Suprapubic skin (tissue), 4 donors: ENCODE measurements at places on chromosomes 5 and 9. TPM values are rescaled to one million over a fixed set of nuclear protein-coding genes. Genes with fewer than 3 reads are reported as not detected.

The NRARP gene
- total RNA-seq: 62.5 TPM

DNA sequence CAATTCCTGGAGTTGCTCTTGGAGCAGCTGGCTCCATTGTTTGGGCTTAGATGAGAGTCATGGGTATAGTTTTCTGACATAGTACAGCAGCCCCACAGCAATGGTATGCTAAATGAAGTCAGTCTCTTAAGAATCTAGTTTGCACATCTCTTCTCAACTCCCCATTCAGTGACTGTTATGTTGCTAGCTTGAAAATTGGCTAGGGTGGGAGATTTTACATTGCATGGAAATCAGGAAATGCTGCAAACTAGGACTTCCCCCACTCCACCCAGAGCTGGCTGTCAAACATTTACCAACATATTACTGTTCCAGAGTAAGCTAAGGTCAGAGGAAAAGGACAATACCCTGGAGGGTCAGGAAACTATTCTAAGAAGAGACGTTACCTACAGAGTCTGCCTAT is 17.6 kb upstream of the FCHO2 start:
- no peaks in the 10 kb centered on the region for H3K27me3 ChIP-seq
- DNase-seq: no peak
- H3K36me3 ChIP-seq: no peaks in the 10 kb centered on the region
- H3K27ac ChIP-seq: no peak overlapping the region
- H3K4me1 ChIP-seq: no peaks in the 10 kb centered on the region
- H3K4me3 ChIP-seq: no peak overlapping the region

The PGM5 gene
- total RNA-seq: 6.2 TPM

The GFRA3 gene
- 2.0 TPM for total RNA-seq

DNA sequence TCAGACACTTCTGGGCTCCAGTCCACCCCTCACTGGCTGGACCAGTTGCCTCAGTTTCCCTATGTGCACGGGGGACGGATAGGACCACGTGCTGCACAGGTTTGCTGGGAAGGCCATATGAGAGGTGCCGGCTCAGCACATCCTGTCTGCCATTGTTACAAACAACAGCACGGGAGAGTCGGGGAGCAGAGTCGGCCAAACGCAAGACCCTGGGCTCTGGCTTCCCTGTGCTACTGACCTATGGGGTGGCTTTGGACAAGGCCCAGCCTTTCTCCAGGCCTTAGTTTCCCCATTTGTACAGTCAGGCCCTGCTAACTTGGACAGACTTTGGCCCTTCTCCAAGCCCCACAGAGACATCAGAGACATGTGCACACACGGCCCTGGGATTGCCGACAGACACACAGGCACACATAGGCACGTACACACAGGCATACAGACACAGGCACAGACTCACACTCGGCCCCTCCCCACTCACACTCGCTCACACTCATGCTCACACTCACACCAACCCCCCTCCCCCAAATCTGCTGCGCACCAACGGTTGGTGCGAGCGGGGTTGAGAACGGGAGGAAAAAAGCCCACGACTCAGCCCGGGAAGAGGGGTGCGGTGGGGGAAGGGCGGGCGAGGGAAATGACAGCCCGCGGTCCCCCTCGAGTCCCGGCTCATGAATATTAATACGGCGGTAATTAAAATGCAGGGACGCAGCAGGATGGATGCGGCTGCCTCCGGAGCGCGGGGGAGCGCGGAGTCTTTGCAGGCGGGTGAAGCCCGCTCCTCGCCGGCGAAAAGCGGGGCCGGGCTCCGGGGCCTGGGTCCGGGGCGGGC is 133.0 kb downstream of the C9orf50 start:
- H3K36me3 ChIP-seq: peaks cover 6% of the 10 kb centered on the region
- no peak for DNase-seq
- H3K4me1 ChIP-seq: peaks cover 99% of the 10 kb centered on the region
- peak overlapping the region; percentile 58 for H3K4me3 ChIP-seq

The FAM78A gene
- total RNA-seq: 1.4 TPM

The FCN2 gene
- not detected for total RNA-seq

The PCDHGA11 gene
- 6.9 TPM for total RNA-seq

DNA sequence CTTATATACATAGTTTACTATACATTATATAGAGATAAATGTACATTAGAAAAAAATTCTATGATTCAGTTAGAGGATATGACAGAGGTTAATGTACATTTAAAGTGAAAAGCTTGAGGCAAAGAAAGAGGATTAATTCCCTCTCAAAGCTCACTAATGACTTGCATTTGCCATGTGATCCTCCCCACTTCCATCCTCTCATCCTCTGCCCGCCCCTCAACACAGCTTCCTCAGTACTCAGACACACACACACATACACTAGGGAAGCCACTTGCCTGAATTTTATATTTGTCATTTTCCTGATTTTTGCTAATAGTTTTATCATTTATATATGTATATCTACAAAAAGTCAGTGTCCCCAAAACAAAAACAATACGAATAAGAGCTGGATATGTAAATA is 764.5 kb downstream of the EFNA5 start:
- no peaks in the 10 kb centered on the region for H3K27me3 ChIP-seq
- no peak for DNase-seq
- no peak overlapping the region for H3K27ac ChIP-seq
- H3K4me1 ChIP-seq: no peaks in the 10 kb centered on the region
- H3K4me3 ChIP-seq: no peak overlapping the region
- H3K36me3 ChIP-seq: no peaks in the 10 kb centered on the region

The UGT3A1 gene
- total RNA-seq: 0.13 TPM

The FBLL1 gene
- total RNA-seq: 1.7 TPM

DNA sequence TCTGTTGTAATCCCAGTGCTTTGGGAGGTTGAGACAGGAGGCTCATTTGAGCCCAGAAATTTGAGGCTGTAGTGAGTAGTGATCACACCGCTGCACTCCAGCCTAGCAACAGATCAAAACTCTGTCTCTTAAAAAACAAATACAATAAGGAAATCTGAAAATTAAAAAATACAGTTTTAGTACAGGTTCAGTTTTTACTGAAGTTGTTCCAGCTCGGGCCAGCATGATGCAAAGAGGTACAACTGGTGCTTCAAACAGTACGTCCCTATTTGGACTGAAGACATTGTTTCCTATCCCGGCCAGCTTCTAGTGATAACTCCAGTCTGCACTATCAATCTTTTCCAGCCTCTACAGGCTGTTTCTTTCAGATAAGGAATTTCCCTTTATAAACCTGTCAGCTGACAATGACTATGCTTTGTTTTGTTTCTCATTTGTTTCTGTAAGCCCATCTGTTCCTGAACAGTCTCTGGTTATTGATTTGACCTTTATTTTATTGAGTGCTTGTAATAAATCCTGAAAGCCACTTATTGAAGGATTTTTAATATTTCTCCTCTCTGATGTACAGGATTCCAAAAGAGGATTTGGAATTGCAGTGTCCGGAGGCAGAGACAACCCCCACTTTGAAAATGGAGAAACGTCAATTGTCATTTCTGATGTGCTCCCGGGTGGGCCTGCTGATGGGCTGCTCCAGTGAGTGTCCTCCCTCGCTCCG is 41.9 kb downstream of the TJP2 start:
- H3K27me3 ChIP-seq: no peaks in the 10 kb centered on the region
- no peak for DNase-seq

GRCh38 chr5:135262364-135262763 is 136.7 kb downstream of the MACROH2A1 start:
- no peaks in the 10 kb centered on the region for H3K27me3 ChIP-seq
- DNase-seq: no peak
- H3K4me1 ChIP-seq: no peaks in the 10 kb centered on the region
- no peak overlapping the region for H3K27ac ChIP-seq
- H3K36me3 ChIP-seq: no peaks in the 10 kb centered on the region

The CLIC3 gene
- 139 TPM for total RNA-seq

DNA sequence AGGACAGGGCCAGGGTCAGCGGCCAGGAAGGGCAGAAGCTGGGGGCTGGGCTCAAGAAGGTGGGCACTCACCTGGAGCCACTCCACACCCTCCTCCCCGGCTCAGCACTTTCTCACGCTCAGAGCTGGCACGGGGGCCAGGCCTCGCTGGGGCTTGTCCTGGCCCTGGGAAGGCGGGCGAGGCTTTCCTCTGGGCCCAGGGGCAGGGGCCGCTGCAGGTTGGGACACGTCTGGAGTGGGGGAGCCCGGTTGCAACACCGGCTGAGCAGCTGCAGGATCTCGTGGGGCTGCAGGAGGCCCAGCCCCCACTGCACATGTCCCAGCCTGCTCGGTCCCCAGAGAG is 38.9 kb upstream of the EGFL7 start:
- no peak overlapping the region for H3K4me3 ChIP-seq
- H3K27me3 ChIP-seq: no peaks in the 10 kb centered on the region
- H3K4me1 ChIP-seq: peaks cover 89% of the 10 kb centered on the region
- no peaks in the 10 kb centered on the region for H3K36me3 ChIP-seq
- H3K27ac ChIP-seq: peak overlapping the region; percentile 86

The IL13 gene
- 1.4 TPM for total RNA-seq

The PPP3R2 gene
- total RNA-seq: not detected

The CEL gene
- total RNA-seq: 5.8 TPM

- no peaks in the 10 kb centered on the region for H3K27me3 ChIP-seq
- H3K4me1 ChIP-seq: no peaks in the 10 kb centered on the region
- no peak for DNase-seq
- no peak overlapping the region for H3K4me3 ChIP-seq
Observed at GRCh38 chr5:3518051-3518450, 77.6 kb upstream of the IRX1 start.

DNA sequence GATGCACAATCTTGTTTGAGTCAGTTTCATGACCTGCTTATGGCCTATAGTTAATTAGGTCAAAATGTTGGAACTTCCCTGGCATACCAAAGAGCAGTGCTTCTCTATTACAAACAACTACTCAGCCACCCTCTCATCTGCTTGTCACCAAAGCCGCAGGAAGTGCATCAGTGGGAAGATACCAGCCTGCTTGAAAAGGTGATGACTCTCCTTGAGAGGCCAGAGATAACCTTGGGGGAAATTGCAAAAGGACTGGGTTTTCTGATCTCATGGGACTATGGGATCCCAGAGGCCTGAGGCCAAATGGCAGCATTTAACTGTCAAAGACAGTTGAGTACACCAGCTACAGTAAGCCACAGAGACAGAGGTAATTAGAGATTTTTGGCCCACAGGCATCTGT is 69.9 kb downstream of the C9orf57 start:
- DNase-seq: no peak
- no peaks in the 10 kb centered on the region for H3K4me1 ChIP-seq
- H3K4me3 ChIP-seq: no peak overlapping the region
- no peaks in the 10 kb centered on the region for H3K36me3 ChIP-seq
- no peaks in the 10 kb centered on the region for H3K27me3 ChIP-seq

DNA sequence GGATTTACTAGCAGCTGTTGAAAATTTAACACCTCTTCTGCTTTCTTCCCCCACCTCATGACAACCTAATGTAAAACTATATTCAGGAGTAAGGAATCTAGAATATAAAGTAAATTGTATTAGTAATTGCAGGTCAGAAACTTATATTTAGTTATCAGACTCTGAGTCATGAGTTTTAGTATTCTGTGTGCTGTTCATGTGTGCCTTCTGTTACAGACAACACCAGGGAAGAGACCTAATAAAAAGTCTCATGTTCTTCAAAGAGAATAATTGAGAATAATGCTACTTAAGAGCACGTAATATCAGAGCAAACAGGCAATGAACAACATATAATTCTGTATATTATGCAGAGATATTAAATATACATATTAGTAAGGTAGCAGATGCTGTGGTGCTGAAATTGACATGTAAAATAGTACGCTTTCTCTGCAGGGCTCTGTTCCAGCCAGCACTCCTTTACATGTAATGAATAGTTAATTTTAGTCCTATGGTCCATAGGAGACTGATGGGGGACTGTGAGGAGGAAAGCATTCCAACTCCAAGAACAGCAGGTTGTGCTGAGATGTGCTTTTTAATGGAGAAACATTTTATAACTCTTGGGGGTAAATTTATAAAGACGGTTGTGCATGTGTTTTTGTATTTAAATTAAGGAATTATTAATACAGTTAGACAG is 106.4 kb downstream of the ZSWIM6 start:
- H3K27ac ChIP-seq: no peak overlapping the region
- H3K27me3 ChIP-seq: no peaks in the 10 kb centered on the region
- no peak for DNase-seq
- H3K36me3 ChIP-seq: no peaks in the 10 kb centered on the region
- peaks cover 6% of the 10 kb centered on the region for H3K4me1 ChIP-seq

The FOXD1 gene
- 0.26 TPM for total RNA-seq

GRCh38 chr9:132877824-132878694 is at the start of gene AK8:
Gene AK8, minus strand, starts transcription at chr9:132878284. Its CDS starts 29 bp downstream, at chr9:132878255.
- H3K27ac ChIP-seq: peak within 1 kb of the TSS; percentile 93
- peaks cover 32% of the 10 kb centered on the region for H3K4me1 ChIP-seq
- no peaks in the 10 kb centered on the region for H3K27me3 ChIP-seq
- H3K36me3 ChIP-seq: no peaks in the 10 kb centered on the region
- peak; percentile 80 for DNase-seq

DNA sequence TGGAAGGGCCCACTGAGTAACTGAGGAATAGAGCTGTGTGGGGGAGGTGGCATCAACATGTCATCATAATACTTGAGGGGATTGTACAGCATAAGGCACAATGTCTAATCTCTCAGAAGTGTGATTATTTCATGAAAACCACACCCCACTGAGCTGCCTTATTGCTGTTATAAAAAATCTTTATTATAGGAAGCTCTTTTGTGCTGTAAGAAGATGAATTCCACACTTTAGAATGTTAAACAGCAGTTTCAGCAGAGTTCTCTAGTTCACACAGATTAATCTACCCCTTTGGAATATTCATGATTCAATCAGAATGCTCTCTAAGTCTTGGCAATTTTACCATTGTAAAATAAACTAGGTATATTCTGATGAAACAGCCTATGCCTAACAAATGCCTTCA is 1389.6 kb downstream of the PTPRD start:
- DNase-seq: no peak
- no peak overlapping the region for H3K4me3 ChIP-seq
- H3K27me3 ChIP-seq: no peaks in the 10 kb centered on the region
- no peaks in the 10 kb centered on the region for H3K4me1 ChIP-seq

DNA sequence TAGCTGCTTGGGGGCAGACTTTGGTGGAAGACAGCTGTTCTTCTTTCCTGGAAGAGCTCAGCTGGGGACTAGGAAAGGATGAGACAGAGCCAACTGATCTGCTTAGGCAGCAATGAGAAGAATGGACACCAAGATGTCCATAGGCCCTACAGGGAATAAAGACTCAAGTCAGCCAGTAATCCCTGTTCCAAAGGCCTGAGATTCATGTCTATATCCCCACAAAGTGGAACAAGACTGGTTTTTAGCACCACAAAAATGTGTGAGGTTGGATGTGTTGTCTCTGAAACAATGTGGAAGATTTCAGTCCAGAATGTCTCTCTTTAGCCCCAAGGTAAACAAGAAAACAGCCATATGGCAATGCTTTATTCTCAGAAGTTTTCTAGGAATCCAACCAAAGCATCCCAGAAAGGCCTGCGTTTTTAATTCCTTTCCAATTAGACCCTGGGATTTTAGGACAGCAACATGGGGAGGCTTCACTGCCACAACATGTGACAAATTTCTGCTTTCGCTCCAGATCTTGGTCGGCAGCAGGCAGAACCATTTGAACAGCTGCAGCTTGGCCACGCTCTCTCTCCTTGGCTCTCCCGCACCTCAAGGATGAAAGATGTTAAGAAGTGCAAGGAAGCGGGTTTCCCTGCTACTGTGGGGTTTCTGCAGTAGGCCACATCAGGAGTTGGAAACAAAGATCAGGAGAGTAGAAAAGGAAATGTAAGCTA is 245.1 kb downstream of the FSTL4 start:
- no peak overlapping the region for H3K27ac ChIP-seq
- no peak overlapping the region for H3K4me3 ChIP-seq
- no peaks in the 10 kb centered on the region for H3K36me3 ChIP-seq
- H3K27me3 ChIP-seq: no peaks in the 10 kb centered on the region
- peaks cover 19% of the 10 kb centered on the region for H3K4me1 ChIP-seq
- DNase-seq: peak; percentile 41

- no peaks in the 10 kb centered on the region for H3K4me1 ChIP-seq
- no peaks in the 10 kb centered on the region for H3K27me3 ChIP-seq
- no peak for DNase-seq
- no peak overlapping the region for H3K27ac ChIP-seq
- no peak overlapping the region for H3K4me3 ChIP-seq
Observed at GRCh38 chr5:20610681-20611080, 622.7 kb upstream of the CDH18 start.
